Activated CD8-positive, alpha-beta T cell treated with anti-CD3 and anti-CD28 coated beads for 36 hours (primary cell): ENCODE measurements at places on chromosomes 3 and 15.

DNA sequence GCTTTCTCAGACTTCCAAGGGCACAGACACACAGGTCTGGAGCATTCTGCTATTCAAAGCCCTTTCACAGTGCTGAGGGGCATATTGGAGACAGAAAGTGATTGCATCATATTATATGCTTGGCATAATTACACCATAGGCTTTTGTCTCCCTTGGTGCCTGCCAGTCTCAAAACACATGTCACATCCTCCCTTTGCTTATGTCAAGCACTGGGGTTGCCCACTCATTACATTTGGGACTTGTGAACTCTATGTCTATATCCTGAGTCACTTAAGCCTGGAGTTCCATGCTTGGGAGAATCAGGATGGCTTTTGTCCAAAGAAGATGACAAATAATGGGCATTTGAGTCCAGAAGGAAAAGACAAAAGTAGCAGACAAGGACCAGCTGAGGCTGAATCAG lies 12.3 kb upstream of the PDZRN3 start:
- DNase-seq, result no peak

DNA sequence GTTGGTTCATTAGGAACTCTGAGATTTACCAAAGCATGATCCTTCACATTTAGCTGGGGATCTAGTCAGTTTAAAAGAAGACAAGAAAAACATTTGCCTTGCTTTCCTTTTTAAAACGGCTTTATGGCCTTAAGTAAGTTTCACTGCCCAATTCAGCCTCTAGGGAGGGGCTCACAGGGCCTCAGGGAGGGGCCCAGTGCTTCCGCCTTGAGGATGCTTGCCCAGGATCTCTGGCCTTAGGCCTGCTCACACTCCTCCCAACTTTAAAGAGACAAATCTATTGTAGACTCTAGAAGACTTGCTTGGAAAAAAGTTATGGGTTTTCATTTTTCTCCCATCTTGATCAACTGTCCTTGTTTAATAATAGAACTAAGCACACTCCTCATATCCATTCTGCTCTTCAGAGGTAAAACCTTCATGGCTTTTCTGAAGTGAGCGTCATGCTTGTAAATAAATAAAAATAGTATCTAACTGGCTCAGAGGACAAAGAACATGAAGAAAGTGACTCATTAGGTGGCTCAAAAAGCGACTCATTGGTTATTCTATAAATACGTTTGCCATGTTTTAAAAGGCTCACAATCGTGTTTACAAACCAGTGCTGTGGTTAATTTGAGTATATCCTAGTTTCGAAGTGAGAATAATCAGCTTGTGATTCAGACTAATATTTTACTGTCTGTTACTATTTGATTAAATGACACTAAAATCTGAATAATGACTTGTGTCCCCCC lies 13.7 kb downstream of the PDHB start:
- no peak for DNase-seq

- no peak for DNase-seq
Measured at GRCh38 chr3:57918123-57918837, 89.9 kb upstream of the FLNB start.

- no peak for DNase-seq
Measured at GRCh38 chr3:176631165-176631564, 566.1 kb downstream of the TBL1XR1 start.

GRCh38 chr3:58666683-58667082 lies at the start of gene FAM3D:
Gene FAM3D, minus strand, starts transcription at chr3:58666774. Its CDS starts 11,211 bp downstream, at chr3:58655563.
- no peak for DNase-seq

- no peak for DNase-seq
Measured at GRCh38 chr15:59594991-59595390, 16.6 kb upstream of the GCNT3 start.

- DNase-seq, result no peak
Measured at GRCh38 chr15:31456354-31457060, 129.9 kb downstream of the KLF13 start.

GRCh38 chr15:100900795-100901169 lies 18.4 kb upstream of the LRRK1 start:
- DNase-seq, result no peak

- no peak for DNase-seq
Measured at GRCh38 chr3:100047455-100048141, 66.7 kb downstream of the FILIP1L start.

GRCh38 chr3:112976953-112977352 lies 2.0 kb upstream of the CD200R1 start:
- no peak for DNase-seq

DNA sequence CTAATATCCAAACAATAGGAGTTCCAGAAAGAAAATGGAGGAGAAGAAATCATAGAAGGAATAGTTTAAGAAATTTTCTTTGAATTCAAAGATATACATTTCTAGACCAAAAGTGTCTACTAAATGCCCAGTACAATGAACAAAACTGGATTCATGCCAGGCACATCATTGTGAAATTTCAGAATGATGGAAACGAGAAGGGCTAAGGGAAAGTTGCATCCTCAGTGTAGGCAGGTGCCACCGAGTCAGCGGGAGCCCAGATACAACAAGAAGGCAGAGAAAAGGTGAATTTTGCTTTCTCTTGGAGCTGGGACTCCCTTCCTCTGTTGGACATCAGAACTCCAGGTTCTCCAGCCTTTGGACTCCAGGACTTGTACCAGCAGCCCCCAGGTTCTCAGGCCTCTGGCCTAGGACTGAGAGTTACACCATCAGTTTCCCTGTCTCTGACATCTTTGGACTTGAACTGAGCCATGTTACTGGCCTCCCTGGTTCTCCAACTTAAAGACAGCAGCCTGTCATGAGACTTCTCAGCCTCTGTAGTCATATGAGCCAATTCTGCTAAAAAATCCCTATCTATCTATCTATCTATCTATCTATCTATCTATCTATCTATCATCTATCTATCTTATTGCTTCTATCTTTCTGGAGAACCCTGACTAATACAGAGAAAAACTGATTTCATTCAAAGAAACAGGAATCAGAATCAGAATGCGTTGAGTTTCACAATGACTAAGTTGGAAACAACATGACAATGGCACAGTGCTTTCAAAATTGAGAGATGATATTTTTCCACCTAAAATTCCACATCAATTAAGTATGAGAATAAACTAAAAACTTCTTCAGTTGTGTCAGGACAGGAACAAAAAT lies 207.7 kb downstream of the FAM43A start:
- no peak for DNase-seq

GRCh38 chr3:15766406-15766805 lies 31.4 kb downstream of the ANKRD28 start:
- DNase-seq, result no peak

GRCh38 chr3:10137178-10137577 lies 4.4 kb upstream of the VHL start:
- no peak for DNase-seq

DNA sequence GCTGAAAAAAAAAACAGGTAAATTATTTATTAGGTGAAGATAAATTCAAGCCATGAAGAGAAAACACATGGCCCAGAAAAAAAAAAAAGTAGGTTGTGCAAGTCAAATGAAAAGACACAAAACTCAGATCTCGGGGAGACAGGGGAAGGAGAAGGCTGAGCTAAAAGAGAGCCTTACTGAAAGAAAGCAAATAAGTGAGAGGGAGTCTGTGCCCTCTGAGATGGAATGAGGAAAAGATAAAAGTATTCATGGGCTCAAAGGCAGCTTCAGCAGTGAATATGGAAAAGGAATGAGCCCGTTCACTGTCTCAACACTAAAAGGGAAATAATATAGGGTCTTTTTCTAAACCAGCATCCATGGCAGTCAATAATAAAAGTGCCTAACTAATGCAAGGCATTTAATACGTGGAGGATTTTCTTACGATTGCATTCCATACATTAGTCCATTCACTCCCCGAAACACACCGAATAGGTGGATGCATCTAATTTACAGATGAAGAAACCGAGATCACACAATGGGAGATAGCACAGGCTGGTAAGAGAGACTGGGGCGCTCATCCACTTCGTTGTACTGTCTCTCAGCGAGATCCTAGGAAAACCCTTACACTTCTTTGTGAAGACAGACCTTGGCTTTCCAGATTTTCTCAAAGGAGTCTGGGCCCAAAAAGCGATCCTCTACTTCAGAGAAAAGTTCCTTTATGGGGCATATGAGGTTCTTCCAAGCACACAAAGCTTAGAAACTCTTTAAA lies 1.1 kb downstream of the TFDP2 start:
- no peak for DNase-seq

- no peak for DNase-seq
Measured at GRCh38 chr15:24761704-24762302, 86.2 kb downstream of the NPAP1 start.

GRCh38 chr15:94070356-94071295 lies 160.7 kb upstream of the MCTP2 start:
- peak; percentile 9 for DNase-seq

- no peak for DNase-seq
Measured at GRCh38 chr3:134323966-134324962, 50.0 kb downstream of the AMOTL2 start.

DNA sequence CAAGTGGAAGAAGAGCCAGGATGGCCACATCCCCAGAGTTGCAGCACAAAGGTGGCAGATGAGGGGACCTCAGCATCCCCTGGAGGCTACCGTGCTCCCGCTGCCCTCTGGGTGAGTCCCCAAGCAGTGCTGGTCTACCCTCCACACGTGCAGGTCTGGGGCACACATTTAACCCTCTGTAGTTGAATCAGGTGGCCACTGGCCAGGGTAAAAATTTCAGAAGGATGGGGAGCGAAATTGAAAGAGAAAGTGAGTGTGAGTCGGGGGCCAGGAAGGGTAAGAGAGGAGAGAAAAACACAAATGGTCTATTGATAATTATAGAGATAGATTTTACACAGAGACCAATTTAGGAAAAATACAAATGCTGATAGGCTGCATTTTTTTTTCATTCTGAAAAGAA lies 139.5 kb upstream of the EIF1B start:
- DNase-seq, result no peak
